T47D (cell line): ENCODE measurements at places on chromosomes 1 and 21.

DNA sequence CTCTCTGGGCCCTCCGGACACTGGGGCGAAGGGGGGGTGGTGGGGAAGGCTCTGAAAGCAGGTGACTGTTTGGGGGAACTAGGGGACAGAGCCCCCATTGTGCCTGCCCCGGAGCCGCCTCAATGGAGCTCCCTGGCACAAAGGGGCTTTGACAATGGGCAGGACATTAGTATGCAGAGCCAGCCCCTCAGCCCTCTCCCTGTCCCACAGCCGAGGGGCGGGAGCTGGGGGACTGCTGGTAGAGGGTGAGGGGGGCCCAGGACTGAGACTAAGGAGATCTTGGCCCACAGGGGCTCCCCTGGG is 7.8 kb downstream of the KCNJ10 start:
- no peak for DNase-seq

- no peak for DNase-seq
Measured at GRCh38 chr1:113281550-113281949, 108.8 kb upstream of the MAGI3 start.

GRCh38 chr1:209427811-209428210 is 155.7 kb upstream of the CAMK1G start:
- peak; percentile 91 for DNase-seq

DNA sequence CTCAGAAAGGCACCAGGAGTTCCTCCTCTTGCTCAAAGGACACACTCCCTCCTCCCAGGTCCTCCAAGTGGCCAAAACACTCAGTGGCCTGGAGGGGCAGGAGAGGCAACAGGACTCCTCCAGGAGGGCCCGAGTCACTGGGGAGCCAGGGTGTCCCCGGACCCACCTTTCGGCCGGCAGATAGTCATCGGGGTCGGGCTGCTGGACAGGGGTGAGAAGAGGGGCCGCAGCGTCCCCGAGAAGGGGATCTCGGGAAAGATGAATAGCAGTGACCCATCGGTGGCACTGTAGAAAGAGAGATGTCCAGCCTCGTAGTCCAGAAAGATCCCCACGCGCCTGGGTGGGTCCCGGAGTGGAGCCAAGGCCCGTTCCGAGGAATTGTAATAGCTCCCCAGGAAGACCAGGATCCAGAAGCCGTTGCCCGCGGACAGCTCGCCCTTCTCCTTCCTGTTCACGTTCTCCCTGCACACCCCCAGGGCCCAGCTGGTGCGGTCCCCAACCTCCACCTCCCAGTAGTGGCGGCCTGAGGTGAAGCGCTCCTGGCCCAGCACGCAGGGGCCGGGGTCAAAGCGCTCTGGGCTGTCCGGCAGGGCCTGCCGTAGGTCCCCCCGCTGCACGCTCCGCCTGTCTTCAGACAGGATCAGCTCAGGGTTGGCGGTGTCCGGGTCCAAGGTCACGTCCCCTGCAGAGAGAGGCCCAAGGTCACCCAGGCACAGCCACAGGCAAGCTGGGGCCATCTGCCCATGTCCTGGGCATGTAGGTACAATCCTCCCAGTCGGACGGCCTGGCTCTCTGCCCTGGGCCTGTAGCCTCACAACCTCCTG is 11.9 kb downstream of the TRIM11 start:
- no peak for DNase-seq

DNA sequence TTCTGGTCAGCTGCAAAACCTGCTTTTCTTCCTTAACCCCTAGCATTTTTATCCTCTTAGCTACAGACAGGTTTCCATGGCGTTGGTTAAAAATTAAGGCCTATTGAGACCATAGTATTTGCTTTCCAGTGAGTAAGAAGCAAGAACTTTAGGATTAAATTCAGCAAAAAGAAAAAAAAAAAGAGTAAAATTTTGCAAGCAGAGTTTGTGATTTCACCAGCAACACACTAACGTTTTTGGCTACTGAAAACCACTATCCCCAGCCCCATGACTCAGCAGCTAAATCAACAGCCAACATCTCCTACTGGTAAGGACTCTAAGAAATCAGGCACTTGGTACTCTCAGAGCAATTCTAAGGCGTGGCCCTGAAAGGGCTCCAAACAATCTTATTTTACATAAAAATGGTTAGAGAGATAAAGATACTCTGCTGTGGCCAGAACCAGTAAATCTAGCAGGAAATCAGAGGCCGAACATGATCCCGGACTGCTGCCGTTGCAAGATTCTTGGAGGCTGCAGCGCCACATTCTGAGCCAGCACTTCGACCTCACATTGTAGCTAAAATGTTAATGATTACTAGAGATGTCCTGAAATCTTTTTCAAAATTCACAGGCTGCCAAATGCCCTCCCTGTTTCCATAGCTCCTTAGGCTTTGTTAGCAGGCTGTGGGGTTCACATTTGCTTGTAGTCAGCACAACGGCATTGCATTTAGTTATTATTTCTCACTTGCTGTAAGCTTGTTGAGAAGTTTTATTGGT is 1.6 kb upstream of the ENO1 start:
- DNase-seq, result no peak

DNA sequence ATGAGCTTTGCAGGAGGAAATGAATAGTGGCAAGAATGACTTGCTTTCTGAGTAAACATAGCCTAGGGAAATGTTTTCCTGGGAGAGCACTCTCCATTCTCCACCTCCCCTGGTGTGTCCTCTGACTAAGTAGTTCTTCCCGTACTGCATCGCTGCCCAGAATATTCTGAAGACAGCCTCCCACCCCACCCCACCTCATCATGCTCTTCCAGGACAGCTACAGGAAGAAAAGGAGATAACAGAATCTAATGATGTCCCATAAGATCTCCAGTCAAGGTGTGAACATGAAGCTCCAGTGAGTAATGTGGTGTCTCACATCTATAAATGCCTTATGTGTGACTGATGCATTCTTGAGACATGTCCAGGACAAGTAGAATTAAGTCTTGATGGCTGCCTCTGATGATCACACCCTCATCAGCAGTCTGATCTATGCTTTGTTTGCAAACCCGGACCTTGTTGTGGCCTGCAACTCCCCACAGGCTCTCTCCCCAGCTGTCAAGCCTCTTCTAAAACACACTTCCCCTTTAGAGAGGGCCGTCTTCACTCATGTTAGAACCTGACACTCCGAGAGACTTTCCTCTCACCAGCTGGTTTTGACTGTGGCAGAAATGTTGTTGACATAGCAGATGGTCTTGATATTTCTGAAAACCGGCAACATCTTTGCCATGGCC is 183.0 kb downstream of the CYYR1 start:
- peak; percentile 97 for DNase-seq

GRCh38 chr1:155989242-155990004 is 11.1 kb upstream of the ARHGEF2 start:
- DNase-seq, result peak; percentile 83

GRCh38 chr1:230507666-230508402 is 81.7 kb upstream of the PGBD5 start:
- DNase-seq, result no peak

GRCh38 chr1:30928789-30929134 is 20.2 kb upstream of the SDC3 start:
- no peak for DNase-seq

DNA sequence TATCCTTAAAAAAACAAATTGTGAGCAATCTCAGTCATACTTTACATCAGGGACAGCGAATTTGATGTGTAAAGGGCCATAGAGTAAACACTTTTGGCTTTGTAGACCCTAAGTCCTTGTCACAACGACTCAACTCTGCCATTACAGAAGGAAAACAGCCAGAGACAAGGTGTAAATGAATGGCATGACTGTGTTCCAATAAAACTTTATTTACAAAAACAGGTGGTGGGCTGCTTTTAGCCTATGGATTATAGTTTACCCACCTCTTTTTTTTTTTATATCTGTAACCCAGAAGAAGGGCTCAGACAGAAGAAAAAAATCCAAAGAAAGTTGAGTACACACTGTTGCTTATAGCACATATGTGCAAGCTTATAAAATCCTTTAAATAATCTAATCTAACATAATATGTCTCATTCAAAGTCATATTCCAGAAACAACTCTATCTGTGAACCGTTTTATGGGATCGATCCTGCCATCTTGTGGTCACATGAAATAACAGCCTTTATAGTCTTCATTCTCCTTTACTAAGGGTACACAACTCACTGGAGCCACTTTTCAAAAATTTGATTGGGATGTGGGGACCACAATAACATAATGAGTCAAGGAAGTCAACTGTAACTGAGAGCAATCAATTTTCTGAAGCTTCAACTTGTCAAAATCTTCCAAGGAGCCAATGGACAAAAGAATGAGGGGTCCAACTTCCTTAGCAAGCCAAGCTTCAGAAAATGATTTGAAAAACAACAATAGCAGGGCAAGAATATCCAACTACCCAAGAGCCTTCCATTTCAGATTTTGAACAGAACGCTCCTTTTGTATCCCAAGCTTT is 142.2 kb upstream of the KRTAP19-8 start:
- DNase-seq, result peak; percentile 48

- peak; percentile 78 for DNase-seq
Measured at GRCh38 chr21:23016617-23017016, 2018.4 kb downstream of the NCAM2 start.

DNA sequence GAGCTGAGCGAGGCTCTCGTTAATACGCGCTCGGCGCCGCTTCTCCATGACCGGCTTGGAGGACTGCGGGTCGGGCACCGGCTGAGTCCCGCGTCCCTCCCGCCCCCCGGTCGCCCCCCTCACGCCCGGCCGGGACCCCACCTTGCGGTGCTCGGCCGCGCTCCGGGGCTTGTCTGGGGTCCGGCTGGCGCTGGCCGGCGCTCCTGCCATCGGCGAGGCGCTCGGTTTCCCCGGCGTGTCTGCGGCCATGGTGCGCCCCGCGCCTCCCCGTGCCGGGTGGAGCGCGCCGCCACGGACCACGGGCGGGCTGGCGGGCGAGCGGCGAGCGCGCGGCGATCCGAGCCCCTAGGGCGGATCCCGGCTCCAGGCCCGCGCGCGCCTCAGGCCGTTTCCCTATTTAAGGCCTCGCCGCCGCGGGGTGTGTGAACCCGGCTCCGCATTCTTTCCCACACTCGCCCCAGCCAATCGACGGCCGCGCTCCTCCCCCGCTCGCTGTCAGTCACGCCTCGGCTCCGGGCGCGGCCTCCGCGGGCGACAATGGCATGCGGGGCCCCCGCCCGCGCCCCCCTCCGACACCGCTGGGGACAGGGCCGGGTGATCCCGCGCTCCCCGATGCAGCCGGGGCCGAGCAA is at the start of gene HES4:
HES4 (minus strand) TSS at position 373 of the 632 bp plus-strand sequence; CDS start at position 249, 124 bp downstream.
- DNase-seq, result peak; percentile 80

GRCh38 chr1:184424945-184425344 is 38.1 kb downstream of the C1orf21 start:
- DNase-seq, result no peak

DNA sequence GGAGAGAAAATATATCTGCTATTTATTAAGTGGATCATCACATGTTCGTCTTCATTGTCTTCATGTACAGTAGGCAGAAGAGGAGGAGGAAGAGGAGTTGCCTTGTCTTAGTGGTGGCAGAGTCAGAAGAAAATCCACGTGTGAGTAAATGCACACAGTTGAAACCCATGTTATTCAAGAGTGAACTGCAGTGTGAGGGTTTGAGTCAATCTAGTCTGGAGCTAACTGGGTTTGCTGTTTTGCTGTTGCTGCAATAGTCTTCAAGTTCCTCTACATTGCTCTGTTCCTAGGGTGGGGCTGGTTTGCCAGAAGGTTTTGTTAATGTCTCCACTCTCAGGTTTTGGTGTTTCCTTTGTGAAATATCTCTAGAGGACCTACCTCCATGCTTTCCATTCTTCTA is 3.1 kb upstream of the CD1A start:
- DNase-seq, result no peak

- DNase-seq, result no peak
Measured at GRCh38 chr1:242605521-242605920, 81.0 kb upstream of the PLD5 start.

DNA sequence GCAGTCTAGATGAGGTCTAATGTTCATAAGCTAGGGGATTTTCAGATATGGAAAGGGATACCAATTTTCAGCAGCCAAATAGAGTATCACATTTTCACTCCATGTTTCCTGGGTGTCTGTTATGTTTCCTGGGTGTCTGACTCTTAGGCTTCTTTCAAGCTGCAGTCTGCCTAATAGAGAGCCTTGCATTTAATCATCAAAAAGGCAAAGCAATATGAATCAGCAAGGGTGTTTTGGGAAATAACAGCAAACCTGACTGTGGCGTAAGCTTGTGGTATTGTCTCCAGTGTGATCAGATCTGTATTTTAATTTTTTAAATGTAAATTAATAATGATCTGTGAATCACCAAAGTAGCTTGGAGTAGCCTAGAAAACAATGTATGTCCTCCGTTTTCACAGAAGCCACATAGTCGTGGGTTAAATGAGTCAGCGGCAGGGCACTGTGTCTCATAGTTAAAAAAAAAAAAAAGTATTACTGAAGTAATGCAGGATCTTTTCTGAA is 10.4 kb downstream of the LGALS8 start:
- no peak for DNase-seq

- DNase-seq, result no peak
Measured at GRCh38 chr1:213061263-213061662, 10.2 kb downstream of the RPS6KC1 start.

DNA sequence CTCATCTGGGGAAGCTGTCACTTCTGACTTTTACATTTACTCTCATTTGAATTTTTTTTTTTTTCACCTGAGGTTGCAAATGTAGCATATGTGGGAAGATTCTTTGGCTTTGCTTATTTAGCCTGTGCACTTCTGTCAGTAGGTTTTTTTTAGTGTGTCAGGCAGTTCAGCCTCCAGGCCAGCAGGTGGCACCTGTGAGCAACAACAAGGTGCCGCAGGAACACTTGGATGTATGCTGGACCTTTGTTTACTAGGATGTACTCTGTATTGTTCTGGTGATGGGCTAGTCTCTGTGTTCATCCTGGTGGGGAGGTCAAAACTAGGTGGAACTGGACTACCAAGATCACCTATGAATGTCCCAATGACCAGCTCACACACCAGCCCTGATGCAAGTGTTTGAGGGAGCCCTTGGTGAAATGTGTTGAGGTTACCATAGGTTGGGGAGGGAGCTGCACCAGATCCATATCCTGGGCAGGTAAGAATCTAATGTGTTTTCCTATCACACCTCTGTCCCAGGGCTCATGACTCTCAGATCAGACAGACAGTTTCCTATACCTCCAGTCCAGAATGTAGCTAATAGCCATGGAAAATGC is 618.2 kb downstream of the BRINP3 start:
- no peak for DNase-seq

DNA sequence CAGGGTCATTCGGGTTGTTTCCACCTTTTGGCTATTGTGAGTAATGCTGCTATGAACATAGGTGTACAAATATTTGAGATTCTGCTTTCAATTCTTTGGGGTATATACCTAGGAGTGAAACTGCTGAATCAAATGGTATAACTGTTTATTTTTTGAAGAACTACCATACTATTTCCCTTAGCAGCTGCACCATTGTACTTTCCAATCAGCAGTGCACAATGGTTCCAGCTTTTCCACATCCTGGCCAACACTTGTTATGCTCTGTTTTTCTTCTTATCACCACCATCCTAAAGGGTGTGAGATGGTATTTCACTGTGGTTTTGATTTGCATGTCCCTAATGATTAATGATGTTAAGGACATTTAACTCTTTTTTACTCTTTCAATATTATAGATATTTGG is 3.6 kb upstream of the ABCA4 start:
- DNase-seq, result no peak
